ENCODE measurements at places on chromosomes 13 and 19.

DNA sequence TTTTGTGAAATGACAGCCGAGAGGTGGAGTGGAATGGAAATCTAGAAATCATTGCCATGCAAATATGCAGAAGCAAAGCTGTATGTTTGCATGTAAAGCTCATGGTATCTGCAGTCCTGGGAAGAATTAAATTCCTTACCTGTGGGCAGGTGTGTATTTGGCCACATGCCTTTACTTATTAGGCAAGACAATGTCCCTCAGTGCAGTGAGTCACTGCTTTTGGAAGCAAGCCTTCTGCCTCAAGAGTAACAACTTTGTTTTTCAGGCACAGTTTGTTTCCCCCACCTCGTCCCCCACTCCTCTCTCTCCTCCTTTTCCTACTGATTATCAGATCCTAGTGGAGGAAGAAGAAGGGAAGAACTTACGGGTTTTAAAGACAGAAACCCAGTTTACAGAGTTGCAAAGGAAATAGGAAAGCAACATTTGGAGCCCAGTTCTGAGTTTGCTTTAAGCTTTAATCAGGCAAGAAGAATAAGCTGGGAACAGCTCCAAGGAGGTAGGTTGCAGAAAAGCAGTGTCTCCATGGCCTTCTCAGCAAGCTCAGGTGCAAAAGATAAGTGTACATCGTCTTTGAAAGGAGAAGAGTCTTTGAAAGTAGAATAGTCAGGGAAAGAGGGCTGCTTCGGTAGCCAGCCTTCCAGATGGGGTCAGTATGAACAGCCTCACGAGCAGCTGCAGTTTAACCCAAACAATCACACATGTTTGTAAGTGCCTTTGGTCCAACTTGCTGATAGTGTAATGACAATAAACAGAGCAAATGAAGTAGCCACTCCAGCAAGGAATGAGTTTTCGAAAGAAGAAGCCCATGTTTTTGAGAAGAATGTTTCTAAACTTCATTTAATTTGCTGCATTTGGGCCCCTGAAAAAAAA lies 190.1 kb downstream of the KLF5 start:
- DNase-seq: no peak

- no peak for DNase-seq
Measured at GRCh38 chr19:35292421-35293362, 731 bp downstream of the MAG start.

GRCh38 chr13:95150555-95150954 lies 150.7 kb downstream of the ABCC4 start:
- DNase-seq: no peak

DNA sequence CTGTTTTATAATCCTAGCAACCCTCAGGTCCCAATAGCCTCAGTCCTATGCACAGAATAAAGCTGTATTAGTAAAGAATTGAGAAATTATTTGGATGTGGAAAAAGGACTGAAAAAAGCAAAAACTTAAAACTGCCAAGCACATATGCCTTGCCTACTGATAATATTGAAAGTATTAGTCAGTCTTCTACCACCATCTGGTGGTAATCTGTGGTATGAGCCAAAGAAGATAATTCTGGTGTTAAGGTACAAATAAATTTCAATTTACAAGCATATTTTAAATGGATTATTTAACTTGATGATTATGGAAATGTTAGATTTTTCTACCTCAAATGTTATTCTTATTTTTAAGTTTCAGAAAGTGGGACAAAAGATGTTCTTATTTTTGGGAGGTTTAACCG lies 460.3 kb upstream of the KLHL1 start:
- DNase-seq: no peak

DNA sequence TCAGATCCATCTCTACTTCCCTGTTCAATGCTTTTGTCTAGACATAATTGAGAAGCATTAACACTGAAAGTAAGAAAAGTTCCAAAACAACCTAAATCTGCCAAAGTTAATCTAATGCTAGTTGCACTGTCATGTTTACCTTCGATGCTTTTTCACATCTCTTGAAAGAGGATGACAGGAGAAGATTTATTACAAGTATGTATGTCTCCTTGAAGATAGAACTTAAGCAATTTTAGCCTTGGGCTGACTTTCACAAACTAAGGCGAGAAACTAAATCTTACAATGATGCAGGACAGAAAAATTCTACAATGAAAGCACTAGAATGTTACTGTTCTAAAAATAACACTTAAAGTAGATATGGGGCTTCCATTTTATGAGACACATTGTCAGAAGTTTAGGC lies 64.0 kb downstream of the MIPEP start:
- DNase-seq: no peak

DNA sequence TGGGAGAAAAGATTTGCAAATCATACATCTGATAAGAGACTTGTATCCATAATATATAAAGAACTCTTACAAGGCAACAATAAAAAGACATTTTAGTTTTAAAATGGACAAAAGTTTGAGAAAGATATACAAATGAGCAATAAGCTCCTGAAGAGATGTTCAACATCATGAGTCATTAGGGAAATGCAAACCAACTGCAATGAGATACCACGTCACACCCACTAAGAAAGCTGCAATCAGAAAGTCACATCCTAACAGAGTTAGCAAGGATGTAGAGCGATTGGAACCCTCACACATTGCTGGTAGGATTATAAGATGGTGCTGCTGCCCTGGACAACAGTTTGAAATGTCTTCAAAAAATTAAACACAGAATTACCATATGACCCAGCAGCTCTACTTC lies 50.3 kb downstream of the GSX1 start:
- no peak for DNase-seq

GRCh38 chr19:57506163-57506562 lies 6.4 kb downstream of the ZNF773 start:
- no peak for DNase-seq

- DNase-seq: no peak
Measured at GRCh38 chr19:47376589-47377144, 27.6 kb downstream of the DHX34 start.

DNA sequence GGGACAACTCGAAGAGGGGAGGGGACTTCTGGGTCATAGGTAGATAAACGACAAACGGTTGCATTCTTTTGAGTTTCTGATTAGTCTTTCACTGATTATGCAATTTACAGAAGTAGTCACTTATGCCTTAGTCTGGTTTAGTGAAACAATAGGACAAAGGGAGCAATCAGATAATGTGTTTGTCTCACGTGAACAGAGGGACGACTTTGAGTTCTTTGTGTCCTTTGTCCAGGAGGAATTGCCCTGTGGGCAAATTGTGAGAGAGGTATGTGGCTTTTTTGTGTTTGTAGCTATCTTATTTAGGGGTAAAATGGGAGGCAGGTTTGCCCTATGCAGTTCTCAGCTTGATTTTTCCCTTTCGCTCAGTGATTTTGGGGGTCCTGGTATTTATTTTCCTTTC lies 362.9 kb upstream of the PCDH20 start:
- no peak for DNase-seq

GRCh38 chr19:5990289-5990797 lies 12.4 kb upstream of the RANBP3 start:
- no peak for DNase-seq

DNA sequence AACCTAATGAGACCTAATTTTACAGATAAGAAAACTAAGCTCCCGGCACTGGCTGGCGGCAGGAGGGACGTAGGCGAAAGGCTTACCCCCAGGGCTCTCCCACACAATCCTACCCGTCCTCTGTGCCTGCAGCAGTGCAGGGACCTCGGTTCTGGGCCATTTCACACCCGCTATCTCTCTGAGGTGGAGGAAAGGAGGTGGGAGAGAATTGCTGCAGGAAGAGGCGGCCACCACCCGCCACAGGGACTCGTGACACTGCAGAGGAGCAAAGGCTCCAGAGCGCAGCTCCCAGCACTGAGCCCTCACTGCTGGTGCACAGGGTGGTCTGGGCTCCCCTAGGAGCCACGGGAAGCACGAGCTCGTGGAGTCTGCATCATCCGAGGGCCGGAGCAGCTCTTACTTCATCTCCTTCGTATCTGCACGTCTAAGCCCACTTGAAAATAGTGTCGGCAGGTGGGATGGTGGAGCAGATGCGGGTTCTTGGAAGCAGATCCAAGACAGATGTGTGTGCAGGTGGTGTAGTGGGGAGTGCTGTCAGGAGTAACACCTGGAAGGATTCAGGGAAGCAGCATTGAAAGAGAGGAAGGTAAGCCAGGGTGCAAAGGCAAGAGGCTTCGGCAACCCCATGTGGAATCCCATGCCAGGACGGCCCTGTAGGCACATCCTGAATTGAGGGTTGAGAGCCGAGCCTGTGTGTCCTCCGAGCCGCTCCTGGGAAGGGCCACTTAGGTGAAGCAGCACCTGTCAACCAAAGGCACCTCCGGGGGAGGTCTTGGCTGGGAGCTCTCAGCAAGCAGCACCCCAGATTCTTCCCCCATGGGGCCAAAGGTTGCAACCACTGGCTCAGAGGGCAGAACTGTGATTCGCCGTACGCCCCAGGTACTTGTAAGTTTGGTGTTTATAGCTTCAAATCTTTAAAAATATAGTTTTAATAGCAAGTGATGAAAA lies 115.8 kb upstream of the SPACA7 start:
- DNase-seq: no peak

Data from GOT3 (cell line).